ENCODE measurements at places on chromosomes 1 and 21. TPM values are rescaled to one million over a fixed set of nuclear protein-coding genes. Genes with fewer than 3 reads are reported as not detected.

Gene PROK1
- total RNA-seq = not detected

Gene FLG2
- total RNA-seq = 0.88 TPM

Gene IPP
- 23.9 TPM for total RNA-seq

Gene TCEA3
- total RNA-seq = 50.6 TPM

Gene CFHR3
- 0.22 TPM for total RNA-seq

Gene DIRAS3
- 5.0 TPM for total RNA-seq
